ENCODE measurements at places on chromosomes 1 and 21.

- no peak for DNase-seq
These were observed 25.0 kb downstream of the GORAB start for GRCh38 chr1:170556917-170557316.

- no peak for DNase-seq
These were observed 28.1 kb downstream of the TNFRSF8 start for GRCh38 chr1:12091191-12091590.

- no peak for DNase-seq
These were observed 25.7 kb upstream of the EPHA8 start for GRCh38 chr1:22537441-22538139.

- DNase-seq, result no peak
These were observed 64.4 kb downstream of the GADD45A start for GRCh38 chr1:67749263-67749843.

DNA sequence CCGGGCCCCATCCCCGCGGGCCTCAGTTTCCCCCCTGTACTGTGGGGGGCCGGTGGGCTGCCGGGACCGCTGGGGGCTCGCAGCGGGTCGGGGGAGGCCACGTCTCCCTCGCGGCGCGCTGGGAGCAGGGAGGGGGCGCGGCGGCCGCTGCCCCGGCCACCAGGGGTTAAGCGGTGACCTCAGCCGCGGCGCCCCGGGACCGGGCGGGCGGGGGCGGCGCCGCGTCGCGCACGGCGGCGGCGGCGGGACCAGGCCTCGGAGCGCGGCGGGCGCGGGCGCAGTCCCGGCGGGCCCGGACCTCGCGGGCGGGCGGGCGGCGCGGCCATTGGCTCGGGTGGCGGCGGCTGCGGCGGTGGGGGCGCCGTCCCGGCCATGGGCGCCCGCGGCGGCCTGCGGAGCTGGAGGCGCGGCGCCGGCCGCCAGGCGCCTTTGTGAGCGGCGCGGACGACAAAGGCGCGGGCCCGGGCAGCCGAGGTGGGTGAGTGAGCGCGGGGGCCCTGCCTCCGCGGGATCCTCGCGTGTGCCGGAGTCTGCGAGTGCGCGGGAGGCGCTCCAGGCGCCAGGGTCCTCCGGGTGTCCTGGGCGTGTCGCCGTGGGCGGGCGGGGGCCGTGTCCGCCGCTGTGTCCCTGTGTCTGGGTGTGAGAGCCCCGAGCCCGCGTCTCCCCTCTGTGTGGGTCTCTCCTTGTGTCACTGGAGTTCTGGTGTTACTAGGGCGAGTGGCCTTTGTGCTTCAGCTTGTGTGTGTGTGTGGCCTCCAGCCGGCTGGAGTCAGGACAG, at the start of gene ARHGEF10L:
ARHGEF10L (plus strand) TSS at position 222 of the 778 bp plus-strand sequence. CDS start 40,898 bp downstream, outside the sequence.
- no peak for DNase-seq

DNA sequence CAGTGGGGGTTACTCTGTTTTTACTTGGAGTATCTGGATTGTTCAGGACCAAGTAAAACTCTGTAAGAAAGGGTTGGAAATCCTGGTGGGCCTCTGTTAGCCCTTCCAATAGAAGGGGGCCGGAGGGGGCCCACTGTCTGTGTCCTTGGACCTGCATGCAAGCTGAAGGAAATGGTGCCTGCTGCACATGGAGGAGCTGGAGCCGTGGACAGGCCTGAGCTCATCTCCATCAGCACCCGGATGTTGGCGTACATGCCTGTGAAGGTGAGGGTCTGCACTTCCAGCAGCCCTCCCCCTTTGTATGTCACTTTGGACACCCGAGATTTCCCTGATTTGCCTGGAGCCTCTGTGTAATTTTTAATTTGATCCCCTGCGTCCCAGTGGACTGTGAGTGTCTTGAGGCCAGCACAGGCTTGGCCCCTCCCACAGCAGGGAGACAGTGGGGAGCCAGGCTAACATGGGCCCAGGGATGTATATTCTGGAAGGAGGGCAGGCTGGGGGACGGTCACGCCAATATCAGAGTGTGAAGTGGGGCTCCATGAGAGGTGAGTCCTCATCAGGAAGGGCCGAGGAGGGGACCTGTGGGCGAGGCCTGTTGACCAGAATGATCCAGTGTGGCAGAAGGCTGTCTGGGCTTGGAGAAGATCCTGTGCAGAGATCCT, 16.8 kb downstream of the GALNT2 start:
- DNase-seq, result no peak

- no peak for DNase-seq
These were observed 27.8 kb upstream of the ZNF281 start for GRCh38 chr1:200437556-200438203.

DNA sequence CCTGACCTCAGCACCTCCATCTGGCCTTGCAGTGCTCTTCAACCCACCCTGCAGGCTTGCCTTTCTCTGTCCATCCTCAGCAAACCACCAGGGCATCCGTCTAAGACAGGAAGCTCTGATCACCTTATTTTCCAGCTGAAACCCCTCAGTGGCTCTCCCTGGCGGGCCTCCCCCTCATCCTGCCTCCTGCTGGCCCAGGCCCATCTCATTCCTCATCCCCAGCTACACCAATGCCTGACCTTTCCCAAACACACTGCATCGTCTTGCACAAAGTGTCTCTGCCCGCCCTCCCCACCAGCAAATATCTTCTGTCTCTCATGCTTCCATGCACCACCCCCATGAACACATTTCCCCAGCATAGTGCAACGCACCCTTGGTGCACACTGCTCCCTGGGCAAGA, 205.0 kb downstream of the TOMM20 start:
- no peak for DNase-seq

DNA sequence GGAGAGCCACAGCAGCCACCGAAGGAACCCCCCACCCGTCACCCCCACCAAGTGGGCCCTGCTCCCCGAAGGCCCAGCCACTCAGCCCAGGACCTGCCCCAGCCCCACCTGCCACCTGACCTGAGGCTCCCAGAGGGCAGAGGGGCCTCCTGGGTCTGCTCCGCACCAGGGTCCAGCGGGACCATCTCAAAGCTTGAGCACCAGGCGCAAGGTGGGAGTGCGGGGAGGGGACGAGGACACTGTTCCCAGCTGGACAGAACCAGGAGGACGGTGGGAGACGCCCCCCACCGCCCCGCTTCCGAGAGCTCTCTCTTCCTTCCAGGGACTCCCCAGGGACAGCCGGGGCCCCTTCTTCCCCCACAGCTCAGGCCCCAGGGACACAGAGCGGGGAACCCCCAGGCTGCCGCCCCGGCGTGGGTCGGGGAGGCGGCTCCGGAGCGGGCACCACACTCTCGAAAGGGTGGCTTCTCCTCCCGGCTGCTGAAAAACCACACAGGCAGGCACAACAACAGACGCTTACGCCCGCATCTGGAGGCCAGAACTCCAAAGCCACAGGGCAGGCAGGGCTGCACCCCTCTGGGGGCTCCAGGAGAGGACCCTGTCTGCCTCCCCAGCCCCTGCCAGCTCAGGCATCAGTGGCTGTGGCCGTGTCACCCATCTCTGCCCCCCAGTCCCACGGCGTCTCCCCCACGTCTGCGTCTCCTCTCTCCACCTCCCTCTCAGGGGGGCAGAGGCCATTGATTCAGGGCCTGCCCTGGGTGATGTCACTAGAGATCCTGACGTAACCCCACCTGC, 1.9 kb upstream of the TTLL10 start:
- DNase-seq, result no peak
